Upper lobe of left lung (tissue), 6 donors: ENCODE measurements at places on chromosomes 7 and 10.

GRCh38 chr10:102241444-102242117, at the start of gene PITX3:
Gene PITX3, minus strand, starts transcription at chr10:102241512. Its CDS starts 9,432 bp downstream, at chr10:102232080.
- H3K27ac ChIP-seq = no peak within 1 kb of the TSS
- peak; percentile 94 for DNase-seq
- H3K4me1 ChIP-seq = peaks cover 29% of the 10 kb centered on the region

GRCh38 chr10:120950051-120950561, 98.9 kb downstream of the WDR11 start:
- H3K4me1 ChIP-seq = peaks cover 15% of the 10 kb centered on the region
- H3K27me3 ChIP-seq = no peaks in the 10 kb centered on the region
- H3K4me3 ChIP-seq = no peak overlapping the region
- peak; percentile 69 for DNase-seq
- H3K36me3 ChIP-seq = no peaks in the 10 kb centered on the region

GRCh38 chr7:105654095-105654686, 72.9 kb upstream of the EFCAB10 start:
- no peak overlapping the region for H3K4me3 ChIP-seq
- H3K27me3 ChIP-seq = no peaks in the 10 kb centered on the region
- peaks cover 19% of the 10 kb centered on the region for H3K4me1 ChIP-seq
- no peak overlapping the region for H3K27ac ChIP-seq

- H3K4me3 ChIP-seq = no peak overlapping the region
- H3K4me1 ChIP-seq = peaks cover 10% of the 10 kb centered on the region
- H3K27me3 ChIP-seq = no peaks in the 10 kb centered on the region
- no peaks in the 10 kb centered on the region for H3K36me3 ChIP-seq
- no peak for DNase-seq
- H3K27ac ChIP-seq = no peak overlapping the region
Observed at GRCh38 chr10:47380341-47381102, 3.6 kb downstream of the ZNF488 start.

DNA sequence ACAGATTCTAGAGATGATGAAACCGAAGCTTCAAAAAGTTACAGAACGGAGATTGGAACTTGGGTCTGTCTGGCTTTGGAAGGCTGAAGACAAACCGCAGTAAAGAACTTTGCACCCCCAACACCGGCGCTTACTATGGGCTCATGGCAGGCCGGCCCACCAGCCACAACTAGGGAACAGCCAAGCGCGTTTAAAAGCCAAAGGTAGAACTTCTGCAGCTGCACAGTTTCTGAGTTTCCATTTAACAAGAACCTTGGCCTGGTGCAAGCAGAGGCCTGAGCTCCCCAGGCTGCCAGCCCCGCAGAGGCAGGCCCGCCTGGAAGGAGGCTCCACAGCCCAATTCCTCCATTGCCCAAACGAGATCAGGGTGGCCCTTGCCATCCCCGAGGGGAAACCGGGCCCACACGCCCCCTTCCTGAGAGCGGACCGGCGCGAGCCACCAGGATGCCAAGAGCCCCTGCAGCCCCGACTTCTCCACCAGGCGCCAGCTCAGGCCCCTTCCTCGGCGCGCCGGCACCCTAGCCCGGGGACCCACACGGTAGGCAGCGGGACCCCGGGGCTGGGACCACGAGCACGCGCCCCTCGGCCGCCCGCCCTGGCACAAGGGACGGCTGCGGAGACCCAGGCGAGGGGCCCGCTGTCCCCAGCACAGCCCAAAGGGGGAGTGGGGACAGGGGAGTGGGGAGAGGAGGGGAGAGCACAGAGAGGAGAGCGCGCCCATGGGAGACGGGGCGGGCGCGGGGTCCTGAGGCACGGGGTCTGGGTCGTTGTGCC, 566 bp downstream of the MAD1L1 start:
- DNase-seq = no peak
- no peaks in the 10 kb centered on the region for H3K27me3 ChIP-seq
- peaks cover 20% of the 10 kb centered on the region for H3K4me1 ChIP-seq
- peak overlapping the region; percentile 95 for H3K4me3 ChIP-seq
- peaks cover 22% of the 10 kb centered on the region for H3K36me3 ChIP-seq
- H3K27ac ChIP-seq = peak overlapping the region; percentile 88

- H3K27me3 ChIP-seq = no peaks in the 10 kb centered on the region
- no peak for DNase-seq
- no peaks in the 10 kb centered on the region for H3K36me3 ChIP-seq
- peak overlapping the region; percentile 83 for H3K27ac ChIP-seq
Observed at GRCh38 chr10:62636825-62637248, 167.7 kb upstream of the ADO start.

DNA sequence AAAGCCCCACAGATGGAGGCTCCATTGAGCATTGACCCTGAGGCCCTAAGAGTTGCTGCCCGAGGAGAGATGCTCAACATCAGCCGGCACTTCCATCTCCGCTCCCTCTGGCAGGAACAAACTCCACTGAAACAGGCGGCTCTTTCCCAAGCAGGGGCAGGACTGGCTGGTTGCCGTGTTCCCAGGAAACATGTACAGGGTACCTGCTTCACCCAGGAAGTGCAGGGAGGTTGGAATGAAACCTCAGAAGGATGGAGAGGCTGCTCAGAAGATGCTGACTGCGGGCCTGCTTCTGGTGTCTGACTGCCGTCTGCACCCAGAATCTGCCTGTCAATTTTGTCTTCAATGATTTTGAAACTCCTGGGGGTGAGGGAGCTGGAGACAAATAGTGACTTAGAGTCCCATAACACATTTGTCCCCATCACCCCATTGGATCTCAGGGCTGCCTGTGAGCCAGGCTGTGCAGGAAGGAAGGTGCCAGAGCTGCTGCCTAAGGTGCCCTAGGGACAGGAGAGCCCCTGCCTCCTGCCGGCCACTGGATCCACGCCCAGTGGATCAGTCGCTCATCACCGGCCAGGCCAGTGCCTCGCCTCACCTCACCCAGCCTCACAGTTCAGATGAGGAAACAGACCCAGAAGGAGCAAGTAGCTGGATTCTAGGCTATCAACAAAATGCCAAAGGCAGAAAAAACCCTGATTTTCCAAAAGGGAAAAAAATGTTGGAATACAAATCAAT, 237.3 kb downstream of the PTPRN2 start:
- H3K4me3 ChIP-seq = no peak overlapping the region
- no peak overlapping the region for H3K27ac ChIP-seq
- no peaks in the 10 kb centered on the region for H3K27me3 ChIP-seq
- peak; percentile 19 for DNase-seq
- H3K36me3 ChIP-seq = no peaks in the 10 kb centered on the region

DNA sequence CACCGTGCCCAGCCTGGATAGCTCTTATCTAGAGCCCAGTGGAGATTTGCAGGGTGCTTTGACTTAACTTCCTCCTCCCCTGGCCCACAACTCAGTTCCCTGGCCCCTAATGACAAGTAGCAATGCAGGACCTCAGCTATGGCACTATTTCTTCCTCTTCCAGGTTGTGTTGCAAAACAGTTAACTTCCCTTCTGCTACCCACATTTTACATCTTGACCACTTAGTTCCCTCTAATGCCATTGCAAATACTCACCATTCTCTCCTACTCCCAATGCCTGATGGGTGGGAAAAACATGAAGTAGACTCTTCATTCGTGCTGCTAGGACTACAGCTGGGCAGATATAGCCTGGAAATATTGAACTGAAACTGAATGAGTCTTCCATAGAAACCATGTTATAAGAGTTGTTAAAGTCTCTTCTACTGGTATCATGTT, 39.1 kb upstream of the FGL2 start:
- no peaks in the 10 kb centered on the region for H3K27me3 ChIP-seq
- no peaks in the 10 kb centered on the region for H3K36me3 ChIP-seq
- no peak overlapping the region for H3K4me3 ChIP-seq
- H3K27ac ChIP-seq = peak overlapping the region; percentile 42
- H3K4me1 ChIP-seq = peaks cover 13% of the 10 kb centered on the region
